ENCODE measurements at places on chromosomes 5 and 9.

DNA sequence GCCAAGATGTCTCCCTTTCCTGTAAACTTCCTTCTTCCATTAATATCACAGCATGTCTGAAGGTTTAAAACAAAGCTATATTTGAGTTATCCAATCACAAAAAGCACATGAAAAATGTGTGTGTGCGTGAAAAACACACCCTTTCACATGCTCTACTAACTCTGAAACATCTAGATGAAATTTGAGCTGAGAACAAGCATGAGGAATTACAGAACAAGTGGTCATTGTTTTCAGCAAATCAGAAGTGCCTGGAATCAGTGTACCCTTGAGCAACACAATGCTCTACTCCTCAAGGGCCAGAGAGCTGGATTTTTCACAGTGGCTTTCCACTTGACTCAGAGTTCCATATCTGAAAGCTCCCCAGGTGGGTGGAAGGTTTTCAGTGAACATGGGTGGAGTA, 255.9 kb downstream of the PSAT1 start:
- DNase-seq = peak; percentile 34

DNA sequence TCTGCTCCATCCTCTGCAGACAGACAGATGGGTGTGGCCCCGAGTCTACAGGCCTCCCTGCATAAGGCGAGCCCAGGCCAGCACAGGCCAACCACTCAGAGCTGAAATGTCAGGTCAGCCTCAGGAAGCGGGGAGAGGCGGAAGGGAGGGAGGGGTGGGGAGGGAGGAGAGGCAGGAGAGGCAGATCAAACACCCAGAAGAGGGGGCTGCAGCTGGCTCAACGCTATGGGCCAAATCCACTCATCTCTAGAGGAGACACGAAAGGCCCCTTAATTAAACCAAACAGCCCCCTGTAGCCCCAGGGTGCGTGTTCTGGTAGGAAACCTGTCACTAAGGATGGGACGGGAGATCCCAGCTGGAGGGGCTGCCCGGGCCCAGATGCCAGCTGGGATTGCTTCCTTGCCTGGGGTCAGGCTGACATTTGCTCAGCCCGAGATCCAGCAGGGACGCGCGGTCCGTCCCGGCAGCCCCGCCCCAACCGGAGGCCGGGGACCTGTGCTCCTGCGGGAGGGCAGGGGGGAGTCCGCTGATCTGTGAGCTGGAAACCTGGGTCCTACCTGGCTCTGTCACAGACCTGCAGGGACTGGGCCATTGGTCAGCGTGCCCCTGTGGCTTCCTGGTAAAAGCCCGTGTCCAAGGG, 97.2 kb upstream of the SARDH start:
- DNase-seq = no peak

GRCh38 chr9:128495804-128496417, 8.6 kb upstream of the GLE1 start:
- no peak for DNase-seq

- DNase-seq = no peak
Measured at GRCh38 chr5:139634028-139634325, 14.2 kb upstream of the CXXC5 start.

- DNase-seq = no peak
Measured at GRCh38 chr9:21982861-21983560, 11.2 kb downstream of the CDKN2A start.

- DNase-seq = no peak
Measured at GRCh38 chr5:71011194-71011792, 13.8 kb downstream of the NAIP start.

GRCh38 chr5:132064140-132064539, 3.7 kb downstream of the IL3 start:
- no peak for DNase-seq

- no peak for DNase-seq
Measured at GRCh38 chr9:127163409-127163808, 41.0 kb upstream of the ANGPTL2 start.

DNA sequence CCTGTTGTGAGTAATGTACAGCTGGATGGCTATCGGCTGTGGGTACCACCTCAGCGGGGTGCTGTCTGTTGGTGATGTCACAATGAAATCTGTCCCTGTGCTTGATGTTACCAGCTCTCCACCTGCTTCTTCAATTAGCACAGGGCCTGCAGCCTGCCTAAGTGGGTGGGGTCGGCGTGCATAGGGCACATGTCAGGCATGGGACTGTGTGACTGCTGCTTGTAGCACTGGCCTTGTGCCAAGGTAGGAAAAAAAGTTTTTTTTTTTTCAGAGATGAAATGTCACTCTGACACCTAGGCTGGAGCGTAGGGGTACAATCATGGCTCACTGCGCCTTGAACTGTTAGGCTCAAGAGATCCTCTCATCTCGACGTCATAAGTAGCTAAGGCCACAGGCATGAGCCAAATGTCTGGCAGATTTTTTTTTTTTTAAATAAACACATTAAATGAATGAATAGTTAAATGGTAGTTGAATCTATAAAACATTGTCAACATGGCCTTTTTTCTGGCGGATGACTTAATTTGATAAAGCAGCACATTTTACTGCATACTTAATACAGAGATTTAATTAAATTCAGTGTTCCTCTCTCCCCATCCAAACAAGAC, 222.5 kb downstream of the NXNL2 start:
- peak; percentile 32 for DNase-seq

DNA sequence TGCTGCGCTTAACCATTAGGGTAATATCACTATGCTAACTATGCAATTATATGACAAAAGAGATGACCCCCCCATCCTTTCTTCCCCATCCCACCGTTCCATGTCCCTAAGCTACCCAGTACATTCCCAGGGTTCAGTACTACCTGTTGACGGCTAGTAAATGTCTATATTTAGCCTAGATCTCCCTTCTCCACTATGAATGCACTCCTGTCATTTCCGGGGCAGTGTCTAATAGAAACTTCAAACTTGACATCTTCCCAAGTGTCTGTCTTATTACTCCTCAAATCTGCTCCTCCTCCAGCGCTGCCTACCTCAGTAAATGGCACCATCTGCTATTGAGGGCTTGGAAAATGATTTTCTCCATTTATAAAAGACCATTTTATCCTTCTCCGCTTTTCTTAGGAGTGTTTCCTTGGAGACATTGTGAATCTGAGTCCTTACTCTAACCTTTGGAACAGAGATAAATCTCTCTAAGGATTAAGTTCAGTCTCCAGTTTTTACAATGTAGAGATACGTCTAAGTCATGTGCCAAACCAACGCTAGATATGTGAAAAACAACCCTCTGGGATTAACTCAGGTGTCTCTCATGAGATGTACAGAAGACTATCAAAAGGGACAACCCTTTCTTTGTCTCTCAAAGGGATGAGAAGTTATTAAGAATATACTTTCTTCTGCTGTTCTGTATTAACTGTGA, 114.9 kb downstream of the BNC2 start:
- no peak for DNase-seq

DNA sequence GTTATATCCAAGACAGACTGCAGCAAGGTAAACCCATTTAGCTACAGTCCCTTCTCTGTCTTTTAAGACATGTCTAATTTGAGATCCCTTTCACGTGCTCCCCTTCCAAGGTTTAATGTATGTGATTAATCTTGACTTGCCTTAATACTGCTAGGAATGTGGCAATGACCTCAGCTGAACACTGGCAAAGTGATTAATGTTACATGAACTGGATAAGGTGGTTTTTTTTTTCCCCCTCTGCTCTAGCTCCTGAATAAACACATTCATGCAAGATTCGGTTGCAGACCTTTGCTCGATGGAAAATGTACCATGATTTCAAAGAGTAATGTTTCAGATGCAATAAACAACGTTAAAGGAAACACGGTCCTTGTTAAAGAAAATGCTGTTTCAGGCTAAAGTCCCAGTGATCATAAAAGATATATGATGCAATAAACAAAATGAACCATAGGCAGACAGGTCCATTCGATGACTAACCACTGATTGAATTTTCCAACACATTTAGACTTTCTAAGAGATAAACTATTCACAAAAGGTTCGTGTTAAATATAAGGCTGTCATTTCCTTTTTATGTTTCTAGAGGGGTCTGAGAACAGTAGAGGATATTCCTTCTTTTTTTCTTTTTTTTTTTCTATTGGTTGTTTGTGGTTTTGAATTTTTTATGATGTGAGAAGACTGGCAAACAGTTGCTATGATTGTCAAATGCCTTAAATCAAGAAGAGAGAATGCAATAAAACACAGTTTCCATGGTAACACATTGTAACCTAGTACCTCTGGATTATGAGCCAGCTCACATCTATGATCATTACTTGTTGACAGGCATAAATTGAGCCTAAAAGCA, 44.7 kb upstream of the ZNF608 start:
- DNase-seq = no peak

GRCh38 chr5:1199649-1200494, 1.5 kb upstream of the SLC6A19 start:
- DNase-seq = no peak

GRCh38 chr9:104280178-104280560, 186.1 kb downstream of the SMC2 start:
- DNase-seq = no peak

DNA sequence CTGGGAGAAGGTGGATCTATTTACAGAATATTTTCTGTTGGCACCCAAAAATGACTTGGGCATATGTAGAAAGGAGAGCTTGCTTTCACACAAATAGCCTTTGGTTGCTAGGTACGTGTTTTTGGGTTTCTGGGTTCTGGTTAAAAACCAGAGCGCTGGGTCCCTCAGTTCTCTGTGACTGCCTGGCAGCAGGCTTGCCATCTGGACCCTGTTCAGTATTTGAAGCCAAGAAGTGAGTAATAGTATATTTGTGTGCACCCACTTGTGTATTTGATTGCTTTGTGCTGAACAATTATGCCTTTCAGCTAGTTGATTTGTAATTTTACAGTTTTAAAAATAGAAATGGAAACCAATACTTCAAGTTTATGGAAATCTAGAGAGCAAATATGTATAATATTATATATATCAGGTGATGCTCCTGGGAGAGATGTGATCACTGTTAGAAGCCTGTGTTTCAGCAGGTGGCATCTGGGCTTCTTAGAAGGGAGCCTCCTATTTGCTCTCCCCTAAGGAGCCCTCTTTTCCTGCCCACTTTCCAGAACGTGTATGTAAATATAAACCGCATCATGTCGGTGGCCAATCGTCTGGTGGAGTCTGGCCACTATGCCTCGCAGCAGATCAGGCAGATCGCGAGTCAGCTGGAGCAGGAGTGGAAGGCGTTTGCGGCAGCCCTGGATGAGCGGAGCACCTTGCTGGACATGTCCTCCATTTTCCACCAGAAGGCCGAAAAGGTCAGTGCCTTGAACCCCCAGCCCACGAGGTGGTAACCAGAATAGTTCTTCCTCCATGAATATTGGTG, 153.6 kb downstream of the TRIO start:
- DNase-seq = no peak

GRCh38 chr5:156498226-156498980, 171.4 kb downstream of the SGCD start:
- no peak for DNase-seq

DNA sequence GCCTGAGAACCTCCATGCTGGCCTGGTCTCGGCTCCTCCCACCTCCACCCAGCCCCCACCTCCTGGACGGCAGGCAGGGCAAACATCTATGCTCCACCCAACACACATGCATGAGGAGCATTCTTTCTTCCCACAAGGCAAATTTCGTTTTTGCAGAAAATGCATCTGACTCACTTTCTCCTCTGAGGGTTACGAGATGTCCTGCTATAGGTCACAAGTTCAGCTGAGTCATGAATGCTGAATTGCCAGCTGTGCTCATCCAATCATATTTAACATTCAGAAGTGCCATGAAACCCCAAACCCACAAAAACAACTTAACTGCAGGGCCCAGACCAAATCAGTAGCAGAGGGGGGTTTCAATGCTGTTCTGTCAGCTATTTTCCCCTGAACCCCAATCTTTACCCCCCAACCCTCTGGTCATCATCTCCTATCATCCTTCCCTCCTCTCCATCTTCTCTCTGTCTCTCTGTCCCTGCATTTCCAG, 39.0 kb upstream of the OSMR start:
- DNase-seq = no peak

- peak; percentile 81 for DNase-seq
Measured at GRCh38 chr9:32378993-32379729, 5.3 kb upstream of the ACO1 start.

DNA sequence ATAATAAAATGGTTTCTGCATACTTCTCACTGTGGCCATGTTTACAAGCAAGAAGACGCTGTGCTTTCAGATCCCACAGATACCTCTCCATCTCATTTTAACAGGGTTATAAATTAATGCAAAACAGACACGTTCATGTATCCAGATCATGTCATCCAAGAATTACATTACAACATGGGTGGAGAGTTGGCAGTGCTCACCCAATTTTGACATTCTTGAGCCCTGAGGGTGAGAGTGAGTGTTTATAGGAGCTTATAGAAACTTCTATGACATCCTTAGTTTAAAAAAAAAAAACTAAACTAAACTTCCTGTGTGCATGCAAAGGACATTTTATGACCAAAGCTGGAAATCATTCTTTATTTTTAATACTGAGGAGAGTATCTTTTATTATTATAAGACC, 9.1 kb downstream of the PRKACG start:
- no peak for DNase-seq

DNA sequence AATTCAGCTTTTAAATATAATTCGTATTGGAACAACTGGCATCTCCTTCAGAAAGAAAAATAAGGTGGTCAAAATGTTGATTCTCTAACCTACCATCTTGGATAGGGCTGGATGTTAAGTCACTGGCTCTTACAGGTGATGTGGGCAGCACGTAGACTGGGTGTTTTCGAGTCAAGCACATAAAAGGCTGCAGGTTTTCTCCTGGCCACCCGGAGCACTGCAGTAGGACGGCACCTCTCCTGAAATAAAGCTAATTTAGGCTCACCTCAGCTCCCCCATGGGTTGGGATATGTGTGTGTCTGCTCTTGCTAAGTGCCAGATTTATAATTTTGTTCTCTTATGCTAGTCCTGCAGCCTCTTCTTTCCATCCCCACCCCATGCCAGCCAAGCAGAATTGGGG, 80.3 kb downstream of the IQGAP2 start:
- DNase-seq = no peak

- no peak for DNase-seq
Measured at GRCh38 chr5:136526791-136527190, 161.4 kb upstream of the TRPC7 start.

GRCh38 chr5:17005107-17005828, 69.2 kb upstream of the MYO10 start:
- peak; percentile 18 for DNase-seq

GRCh38 chr9:135164036-135164435, 76.6 kb downstream of the OLFM1 start:
- no peak for DNase-seq

DNA sequence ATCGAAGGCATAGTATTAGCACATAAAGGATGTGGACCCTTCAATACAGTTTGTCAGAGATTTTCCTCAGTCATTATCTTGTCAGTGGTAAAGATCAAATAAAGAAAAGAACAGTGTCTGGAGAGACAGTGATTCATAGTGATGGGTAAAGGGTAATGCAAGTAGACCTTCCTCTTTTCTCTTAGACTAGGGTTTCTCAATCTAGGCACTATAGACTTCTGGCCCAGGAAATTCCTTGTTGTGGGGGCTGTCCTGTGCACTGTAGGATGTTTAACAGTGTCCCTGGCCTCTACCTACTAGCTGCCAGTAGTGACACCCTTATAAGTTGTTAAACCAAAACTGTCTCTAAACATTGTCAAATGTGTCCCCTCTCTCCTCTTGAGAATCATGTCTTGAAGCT, 6.9 kb downstream of the CAMK4 start:
- DNase-seq = no peak

All from NCI-H345 (cell line).